NCI-H1436 treated with DMSO at 0.1 percent for 48 hours (cell line): ENCODE measurements at places on chromosomes 1 and 21.

DNA sequence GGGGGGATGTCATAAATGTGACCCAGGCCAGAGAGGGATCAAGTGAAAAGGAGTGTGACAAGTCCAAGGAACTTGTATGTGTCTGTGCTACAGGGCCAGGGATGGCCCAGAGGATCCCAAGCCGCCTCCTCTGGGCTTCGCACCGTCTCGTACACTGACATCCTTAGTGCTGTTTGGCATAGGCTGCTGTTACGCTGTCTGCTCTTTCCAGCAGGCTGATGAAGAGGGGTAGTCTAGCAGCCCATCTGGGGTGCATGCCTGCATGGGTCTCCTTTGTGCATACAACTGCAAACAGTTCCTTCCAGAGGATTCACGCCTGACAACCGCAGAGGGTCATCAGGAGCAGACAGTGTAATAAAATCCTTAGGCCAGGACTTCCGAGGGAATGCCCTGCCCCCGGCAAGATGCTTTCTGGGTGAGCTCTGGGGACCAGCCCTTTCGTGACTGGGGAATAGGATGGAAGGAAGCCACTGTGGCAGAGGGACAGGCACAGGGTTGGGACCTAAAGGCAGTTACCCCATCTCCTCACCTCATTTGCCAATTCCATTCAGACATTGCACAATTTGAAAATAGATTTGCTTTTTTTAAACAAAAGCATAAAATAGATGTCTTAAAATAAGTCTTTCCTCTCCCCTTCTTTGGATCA is 6.3 kb upstream of the GOLT1A start:
- no peak for DNase-seq

GRCh38 chr1:5985250-5985649 is 7.0 kb downstream of the NPHP4 start:
- DNase-seq: no peak

DNA sequence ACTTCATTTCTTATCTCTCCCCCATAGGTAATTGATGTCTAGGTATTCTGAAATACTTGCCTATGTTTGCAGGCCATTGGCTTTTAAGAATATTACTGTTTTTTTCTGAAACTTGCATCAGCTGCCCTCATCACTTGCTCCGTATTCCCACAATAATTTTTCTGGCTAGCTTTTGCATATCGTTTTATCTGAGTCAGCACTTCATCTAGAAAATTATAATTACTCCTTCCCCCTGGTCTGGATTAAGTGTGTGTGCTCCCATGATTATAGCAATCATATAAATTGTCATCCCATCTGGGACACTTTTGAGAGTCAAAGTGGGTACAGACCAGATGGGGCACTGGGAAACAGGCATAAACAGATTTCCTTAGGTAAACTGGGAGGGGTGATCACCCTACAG is 583.2 kb upstream of the B3GALT2 start:
- no peak for DNase-seq

- no peak for DNase-seq
Observed at GRCh38 chr1:171083222-171083621, 7.5 kb upstream of the FMO3 start.

DNA sequence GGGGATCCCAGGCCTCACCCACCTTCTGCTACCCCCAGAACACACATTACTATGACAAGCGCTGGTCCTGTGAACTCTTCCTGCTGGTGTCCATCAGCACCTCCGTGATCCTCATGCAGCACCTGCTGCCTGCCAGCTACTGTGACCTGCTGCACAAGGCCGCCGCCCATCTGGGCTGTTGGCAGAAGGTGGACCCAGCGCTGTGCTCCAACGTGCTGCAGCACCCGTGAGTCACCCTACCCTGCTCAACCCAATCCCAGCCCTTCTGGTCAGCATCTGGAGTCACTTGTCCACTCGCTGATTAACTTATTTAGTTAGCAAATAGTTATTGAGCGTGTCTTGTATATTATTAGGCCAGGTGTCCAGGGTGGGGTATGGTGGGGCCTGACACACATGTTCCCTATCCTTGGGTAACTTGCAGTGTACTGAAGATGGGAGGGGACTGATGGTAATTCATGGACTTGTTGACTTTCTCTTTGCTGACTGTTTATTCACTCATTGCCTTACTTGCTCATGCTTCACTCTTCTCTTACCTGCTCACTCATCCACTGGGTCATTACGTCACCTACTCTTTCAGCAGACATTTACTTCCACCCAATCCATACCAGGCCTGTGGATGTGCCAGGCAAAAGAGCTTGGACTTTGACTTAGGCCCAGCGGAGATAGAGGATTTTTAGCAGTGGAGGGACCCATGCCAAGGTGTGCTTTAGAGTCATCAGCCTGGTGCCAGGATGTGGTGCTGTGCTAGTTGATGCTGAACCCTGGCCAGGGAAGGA is 12.9 kb upstream of the KPNA6 start:
- no peak for DNase-seq

DNA sequence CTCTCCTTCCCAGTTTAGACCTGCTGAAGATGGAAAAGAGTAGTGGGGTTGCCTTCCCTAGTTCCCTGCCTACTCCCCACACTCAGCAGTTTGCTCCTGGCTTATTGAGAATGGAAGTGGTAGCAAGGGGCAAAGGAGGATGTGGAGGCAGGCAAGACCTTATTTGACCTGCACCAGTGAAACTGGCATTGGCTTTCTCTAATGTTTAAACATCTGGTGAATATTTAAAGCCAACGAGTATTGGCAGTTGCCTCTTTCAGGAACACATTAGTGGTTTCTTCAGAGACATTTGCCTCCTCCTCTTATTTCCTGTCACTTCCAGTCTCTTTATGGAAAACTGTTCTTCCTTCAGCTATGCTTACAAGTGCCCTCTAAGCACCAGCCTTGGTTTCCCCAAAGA is 62.4 kb upstream of the VAV3 start:
- DNase-seq: no peak

DNA sequence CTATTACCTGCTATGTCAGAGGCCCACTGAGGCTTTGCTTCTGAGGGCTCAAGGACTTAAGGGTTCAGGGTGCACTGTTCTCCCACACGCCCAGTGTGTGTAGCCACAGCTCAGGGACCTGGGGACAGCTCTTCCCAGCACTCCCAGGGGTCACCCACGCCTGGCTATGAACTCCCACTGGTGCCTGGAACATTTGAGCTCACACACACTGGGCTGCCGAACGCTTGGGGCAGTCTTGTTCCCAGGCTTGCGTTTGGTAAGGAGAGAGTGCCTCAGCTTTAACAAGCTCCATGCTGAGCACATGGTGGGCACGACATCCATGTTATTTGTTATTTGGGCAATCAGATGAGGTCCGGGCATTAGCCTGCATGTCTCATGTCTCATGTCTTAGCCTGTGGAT is 37.6 kb downstream of the STUM start:
- no peak for DNase-seq

DNA sequence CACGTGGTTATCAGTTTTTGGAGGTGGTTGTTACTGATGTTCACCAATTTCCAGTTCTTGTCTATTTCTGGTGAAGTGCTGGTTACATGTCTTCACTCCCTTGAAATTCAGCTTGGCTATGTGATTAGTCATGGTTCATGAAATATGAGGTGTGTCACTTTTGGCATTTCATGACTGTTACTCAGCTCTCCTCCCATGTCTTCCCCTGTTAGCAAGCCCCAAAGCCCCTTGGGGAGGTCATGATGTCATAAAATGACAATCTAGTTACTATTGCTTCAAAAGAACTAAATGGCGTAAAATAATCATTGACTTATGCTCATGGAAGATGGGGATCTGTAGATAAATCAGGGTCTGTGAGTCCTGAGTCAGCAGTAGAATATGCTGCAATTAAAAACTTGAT is 425.1 kb downstream of the SETD4 start:
- DNase-seq: no peak

- DNase-seq: no peak
Observed at GRCh38 chr1:54465351-54465811, 59.2 kb upstream of the SSBP3 start.

GRCh38 chr1:107252271-107252670 is 111.4 kb downstream of the NTNG1 start:
- no peak for DNase-seq

DNA sequence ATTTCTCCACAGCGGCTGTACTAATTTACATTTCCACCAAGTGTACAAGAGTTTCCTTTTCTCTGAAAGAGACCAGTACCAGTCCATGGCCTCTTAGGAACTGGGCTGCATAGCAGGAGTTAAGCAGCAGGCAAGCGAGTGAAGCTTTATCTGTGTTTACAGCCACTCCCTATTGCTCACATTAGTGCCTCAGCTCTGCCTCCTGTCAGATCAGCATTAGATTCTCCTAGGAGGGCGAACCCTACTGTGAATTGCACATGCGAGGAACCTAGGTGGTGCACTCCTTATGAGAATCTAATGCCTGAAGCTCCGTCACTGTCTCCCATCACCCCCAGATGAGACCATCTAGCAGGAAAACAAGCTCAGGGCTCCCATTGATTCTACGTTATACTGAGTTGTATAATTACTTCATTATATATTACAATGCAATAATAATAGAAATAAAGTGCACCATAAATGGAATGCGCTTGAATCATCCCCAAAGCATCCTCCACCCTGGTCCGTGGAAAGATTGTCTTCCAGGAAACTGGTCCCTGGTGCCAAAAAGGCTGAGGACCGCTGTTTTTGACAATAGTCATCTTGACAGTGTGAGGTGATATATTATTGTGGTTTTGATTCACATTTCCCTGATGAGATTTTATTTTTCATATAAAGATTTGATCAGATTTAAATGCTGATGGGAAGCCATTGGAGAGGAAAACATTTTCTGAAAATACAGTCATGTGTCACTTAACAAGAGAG is 45.5 kb upstream of the MRPS6 start:
- no peak for DNase-seq

DNA sequence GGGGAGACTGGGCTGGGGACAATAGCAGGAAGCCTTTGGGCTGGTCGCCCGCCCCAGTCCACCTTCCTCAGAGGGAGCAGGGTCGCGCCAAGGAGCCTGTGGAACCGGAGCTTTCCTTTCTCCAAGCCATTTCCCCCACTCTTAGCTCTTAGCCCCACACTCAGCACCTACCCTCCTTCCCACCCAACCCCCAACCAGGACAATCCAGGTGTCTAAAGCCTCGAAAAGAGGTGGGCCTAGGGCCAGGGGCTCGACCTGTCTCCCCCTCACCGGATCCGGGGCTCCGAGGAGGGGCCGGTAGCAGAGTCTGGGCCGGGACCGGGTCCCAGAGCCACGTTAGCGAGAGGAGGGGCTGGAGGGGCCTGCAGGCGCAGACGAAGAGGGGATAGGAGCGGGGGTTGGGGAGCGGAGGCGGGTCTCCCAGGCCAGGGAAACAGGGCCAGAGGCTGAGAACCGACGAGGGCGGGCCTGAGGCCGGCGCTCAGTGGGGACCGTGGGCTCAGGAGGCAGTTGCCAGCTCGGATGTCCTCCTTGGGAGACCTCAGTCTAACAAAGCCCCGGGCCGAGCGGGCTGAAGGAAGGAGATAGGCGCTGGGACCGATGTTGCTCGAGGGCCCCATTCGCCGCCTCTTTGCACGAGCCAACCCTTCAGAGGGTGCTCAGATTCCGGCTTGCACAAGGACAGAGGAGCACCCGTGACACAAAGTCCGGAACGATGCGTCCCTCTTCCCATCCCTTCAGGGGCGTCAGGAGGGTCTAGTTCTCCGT is 943 bp downstream of the SEMA6C start:
- DNase-seq: no peak

GRCh38 chr1:200039849-200040474 is 12.5 kb downstream of the NR5A2 start:
- DNase-seq: no peak

GRCh38 chr1:226737819-226738420 is 1.2 kb downstream of the ITPKB start:
- no peak for DNase-seq

- DNase-seq: no peak
Observed at GRCh38 chr1:94719926-94720793, 100.0 kb upstream of the SLC44A3 start.

- DNase-seq: no peak
Observed at GRCh38 chr21:42854246-42855010, 24.9 kb downstream of the WDR4 start.

DNA sequence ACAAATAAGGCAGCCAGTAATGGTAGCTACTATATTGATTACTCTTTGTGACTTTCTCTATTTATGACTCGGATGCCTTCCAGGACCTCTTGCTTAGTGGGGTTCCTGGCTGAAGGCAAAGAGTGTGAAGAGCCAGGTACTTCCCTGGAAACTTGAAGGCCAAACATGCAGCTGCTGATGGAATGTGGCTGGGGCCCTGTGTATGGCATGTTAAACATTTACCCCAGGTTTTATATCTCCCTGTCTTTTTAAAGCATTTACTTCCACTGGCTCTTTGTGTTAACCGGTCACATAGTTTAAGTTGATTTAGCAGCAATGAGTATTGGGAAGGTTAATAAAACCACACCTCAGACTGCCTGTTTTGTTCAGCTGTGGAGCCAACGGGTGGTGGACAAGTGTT is 45.7 kb upstream of the PAXBP1 start:
- DNase-seq: no peak

DNA sequence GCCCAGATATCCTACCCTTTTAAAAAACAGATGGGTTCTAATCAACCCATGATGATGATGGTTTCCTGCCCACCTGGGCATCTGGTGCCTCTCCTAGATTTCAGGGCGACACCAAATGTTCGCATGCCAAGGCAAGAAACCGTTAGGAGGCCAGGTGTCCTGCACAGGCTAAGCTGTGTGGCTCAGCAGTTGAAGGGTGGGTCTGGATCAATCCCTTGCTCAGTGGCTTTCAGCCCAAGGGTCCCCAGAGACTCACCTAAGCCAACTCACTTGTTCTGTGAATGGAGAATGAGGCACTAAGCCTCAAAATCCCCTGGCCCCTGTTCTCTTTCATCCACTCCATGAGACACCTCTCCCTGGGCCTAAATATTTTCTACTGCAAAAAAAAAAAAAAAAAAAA is 169.1 kb upstream of the EDN2 start:
- no peak for DNase-seq

DNA sequence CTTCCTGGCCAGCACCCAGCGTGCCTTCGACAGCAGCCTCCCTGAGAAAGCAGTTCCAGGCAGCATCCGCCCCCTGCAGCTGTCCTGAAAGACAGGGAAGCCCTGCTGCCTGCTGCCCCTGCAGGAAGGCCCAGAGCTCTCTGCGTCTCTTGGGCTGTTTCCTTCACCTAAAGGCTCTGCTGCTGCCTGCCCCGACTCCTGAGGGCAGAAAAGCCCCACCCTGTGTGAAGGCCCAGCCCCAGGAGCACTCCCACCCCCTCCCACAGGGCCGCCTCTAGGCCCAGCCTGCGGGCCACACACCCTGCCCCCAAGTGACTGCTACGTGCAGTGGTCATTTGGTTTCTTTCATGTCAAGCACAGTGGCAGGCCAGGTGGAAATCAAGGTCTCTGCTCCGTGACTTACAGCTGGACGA is 12.4 kb downstream of the RIPK4 start:
- no peak for DNase-seq
